IPS DF 19.7 (cell line): ENCODE measurements at places on chromosomes 1 and 21.

- DNase-seq: no peak
Measured at GRCh38 chr1:222757646-222758268, 20.8 kb downstream of the FAM177B start.

- no peak for DNase-seq
Measured at GRCh38 chr1:112040891-112041740, 51.6 kb upstream of the KCND3 start.

DNA sequence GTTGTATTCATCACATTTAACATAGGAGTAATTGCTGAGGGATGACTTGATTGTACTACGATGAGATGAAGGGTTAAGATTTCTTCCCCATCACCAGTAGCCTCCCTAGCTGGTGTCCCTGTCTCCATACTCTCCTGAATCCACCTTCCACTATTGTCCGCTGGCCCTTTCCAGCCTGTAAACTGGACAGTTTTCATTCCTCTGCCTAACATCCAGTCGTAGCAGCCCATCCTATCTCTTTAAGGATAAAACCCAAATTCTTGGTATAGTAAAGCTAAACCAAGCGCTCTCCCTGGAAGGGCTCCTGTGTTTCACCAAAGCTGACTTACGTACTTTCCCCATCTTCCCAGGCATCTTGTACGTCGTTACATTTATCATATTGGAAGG is 670 bp downstream of the COX20 start:
- no peak for DNase-seq

- DNase-seq: no peak
Measured at GRCh38 chr1:180947901-180948640, 35.4 kb downstream of the KIAA1614 start.

GRCh38 chr1:52159033-52159789 is 17.3 kb downstream of the ZFYVE9 start:
- DNase-seq: no peak

- no peak for DNase-seq
Measured at GRCh38 chr1:179935909-179936496, 18.6 kb upstream of the CEP350 start.

- DNase-seq: no peak
Measured at GRCh38 chr1:61090546-61091202, 8.3 kb downstream of the NFIA start.

GRCh38 chr1:119327450-119328155 is 41.0 kb upstream of the HAO2 start:
- no peak for DNase-seq

- no peak for DNase-seq
Measured at GRCh38 chr1:112605633-112606327, 13.2 kb downstream of the ST7L start.

GRCh38 chr1:232555494-232556210 is 74.3 kb downstream of the SIPA1L2 start:
- no peak for DNase-seq

GRCh38 chr1:165352442-165353293 is 3.8 kb downstream of the LMX1A start:
- no peak for DNase-seq

DNA sequence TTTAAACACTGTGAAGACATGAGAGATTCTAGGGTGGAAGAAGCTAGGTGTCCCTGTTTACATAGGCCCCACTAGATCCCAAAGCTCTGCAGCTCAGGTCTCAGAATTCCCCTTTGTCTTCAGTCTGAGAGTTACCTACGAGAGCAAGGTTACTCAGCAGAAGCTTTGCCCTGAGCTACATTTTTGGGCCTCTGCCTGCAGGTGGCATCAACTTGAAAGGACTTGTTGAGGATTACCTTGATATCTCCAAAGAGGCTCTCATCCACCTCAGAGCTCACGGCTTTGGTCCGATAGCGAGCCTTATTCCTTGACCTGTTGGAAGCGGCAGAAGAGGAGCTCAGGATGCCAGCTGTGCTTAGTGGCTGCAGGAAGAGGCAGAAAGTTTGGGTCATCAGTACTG is 7.0 kb downstream of the CFAP45 start:
- no peak for DNase-seq

GRCh38 chr1:14706631-14707030 is 108.1 kb downstream of the KAZN start:
- DNase-seq: no peak

GRCh38 chr1:201335174-201335870 is 42.2 kb downstream of the TNNT2 start:
- no peak for DNase-seq

- peak; percentile 17 for DNase-seq
Measured at GRCh38 chr1:236677641-236678235, 8.6 kb upstream of the ACTN2 start.

GRCh38 chr1:43973981-43974442 is 748 bp upstream of the ATP6V0B start:
- DNase-seq: no peak

- DNase-seq: no peak
Measured at GRCh38 chr1:10643607-10644306, 152.7 kb downstream of the CASZ1 start.

DNA sequence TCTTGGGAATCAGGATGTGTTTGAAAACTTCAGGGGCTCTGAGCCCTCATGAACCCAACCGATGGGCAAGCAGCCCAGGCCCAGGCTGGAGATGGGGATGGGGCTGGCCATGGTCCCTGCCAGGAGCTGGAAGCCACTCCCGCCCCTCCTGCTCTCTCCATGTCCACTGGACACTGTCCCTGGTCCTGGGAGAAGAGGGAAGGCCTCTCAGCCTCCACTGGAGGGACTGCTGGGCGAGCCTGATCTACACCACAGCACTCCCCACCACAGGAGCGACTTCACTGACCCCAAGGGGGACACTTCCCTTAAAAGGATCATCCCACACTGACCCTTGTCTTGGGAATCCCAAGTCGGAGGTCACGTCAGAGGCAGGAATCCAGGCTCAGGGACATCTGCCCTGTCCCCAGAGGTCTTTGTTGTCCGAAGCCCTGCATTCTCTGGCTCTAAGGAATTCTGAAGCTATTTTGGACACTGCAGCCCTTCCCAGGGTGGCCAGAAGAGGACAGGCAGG is 16.9 kb upstream of the COL18A1 start:
- DNase-seq: no peak

DNA sequence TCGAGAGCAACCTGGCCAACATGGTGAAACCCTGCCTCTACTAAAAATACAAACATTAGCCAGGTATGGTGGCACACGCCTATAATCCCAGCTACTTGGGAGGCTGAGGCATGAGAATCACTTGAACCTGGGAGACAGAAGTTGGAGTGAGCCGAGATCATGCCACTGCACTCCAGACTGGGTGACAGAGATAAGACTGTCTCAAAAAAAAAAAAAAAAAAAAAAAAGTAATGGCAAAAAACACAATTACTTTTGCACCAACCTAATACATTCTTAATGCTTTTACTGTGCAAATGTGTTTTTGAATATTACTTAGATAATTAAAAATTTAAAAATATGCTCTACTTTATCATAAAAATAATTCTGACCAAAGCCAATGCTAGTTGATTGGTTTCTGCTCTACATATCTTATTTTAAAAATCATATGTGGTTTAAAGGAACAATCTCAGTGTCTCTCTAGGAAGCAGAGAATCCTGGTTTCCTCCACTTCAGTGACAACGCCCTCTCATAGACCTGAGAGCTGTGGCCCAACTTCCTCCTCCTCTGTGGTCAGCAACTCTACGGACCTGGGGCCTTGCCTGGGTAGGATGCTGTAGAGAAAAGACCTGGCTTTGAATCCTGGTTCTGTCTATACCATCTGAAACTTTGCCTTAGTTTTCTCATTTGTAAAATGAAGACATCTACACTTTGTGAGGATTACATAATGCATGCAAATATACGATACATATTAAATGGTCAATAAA is 64.7 kb downstream of the TGFBR3 start:
- DNase-seq: no peak

- no peak for DNase-seq
Measured at GRCh38 chr1:20753589-20753988, 21.1 kb upstream of the SH2D5 start.

- peak; percentile 96 for DNase-seq
Measured at GRCh38 chr1:28104866-28105467, 16.6 kb upstream of the EYA3 start.

DNA sequence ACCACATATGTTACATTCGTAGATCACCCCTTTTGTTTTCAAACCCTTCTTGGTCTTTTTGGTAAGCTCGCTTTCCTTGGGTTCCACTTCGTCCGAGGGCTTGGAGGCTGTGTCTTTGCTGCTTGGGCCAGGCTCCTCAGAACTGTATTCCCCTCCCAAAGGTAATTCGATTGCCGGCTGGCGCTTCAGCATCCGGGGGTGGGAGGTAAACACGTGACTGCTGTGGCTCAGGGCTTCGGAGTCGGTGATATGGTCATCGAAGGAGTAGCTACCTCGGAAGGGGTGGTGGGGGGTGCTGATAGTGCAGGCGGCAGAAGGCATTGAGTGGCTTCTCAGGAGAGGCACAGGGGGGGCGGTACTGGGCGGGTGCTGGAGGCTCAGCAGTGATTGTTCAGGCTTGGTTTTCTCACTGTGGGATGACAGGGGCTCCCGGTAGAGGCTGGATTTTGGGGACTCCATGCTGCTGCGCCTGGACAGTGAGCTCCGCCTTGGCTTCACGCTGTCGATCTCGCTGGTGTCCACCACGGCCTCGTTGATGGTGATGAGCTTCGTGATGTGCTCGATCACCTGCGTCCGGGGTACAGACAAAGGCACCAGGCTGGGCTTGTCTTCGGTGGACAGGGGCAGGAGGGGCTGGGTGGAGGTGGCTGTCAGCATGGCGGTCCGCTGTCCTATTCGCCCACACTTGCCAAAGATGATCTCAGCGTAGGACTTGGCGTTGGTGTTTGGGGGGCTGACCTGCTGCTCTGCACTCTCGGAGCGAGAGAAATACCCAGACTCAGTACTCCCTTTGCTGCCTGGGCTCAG is 98.6 kb upstream of the EDN2 start:
- no peak for DNase-seq

GRCh38 chr1:2208309-2209239 is 14.0 kb upstream of the FAAP20 start:
- no peak for DNase-seq

- peak; percentile 45 for DNase-seq
Measured at GRCh38 chr21:15826147-15826780, 96.5 kb downstream of the USP25 start.

DNA sequence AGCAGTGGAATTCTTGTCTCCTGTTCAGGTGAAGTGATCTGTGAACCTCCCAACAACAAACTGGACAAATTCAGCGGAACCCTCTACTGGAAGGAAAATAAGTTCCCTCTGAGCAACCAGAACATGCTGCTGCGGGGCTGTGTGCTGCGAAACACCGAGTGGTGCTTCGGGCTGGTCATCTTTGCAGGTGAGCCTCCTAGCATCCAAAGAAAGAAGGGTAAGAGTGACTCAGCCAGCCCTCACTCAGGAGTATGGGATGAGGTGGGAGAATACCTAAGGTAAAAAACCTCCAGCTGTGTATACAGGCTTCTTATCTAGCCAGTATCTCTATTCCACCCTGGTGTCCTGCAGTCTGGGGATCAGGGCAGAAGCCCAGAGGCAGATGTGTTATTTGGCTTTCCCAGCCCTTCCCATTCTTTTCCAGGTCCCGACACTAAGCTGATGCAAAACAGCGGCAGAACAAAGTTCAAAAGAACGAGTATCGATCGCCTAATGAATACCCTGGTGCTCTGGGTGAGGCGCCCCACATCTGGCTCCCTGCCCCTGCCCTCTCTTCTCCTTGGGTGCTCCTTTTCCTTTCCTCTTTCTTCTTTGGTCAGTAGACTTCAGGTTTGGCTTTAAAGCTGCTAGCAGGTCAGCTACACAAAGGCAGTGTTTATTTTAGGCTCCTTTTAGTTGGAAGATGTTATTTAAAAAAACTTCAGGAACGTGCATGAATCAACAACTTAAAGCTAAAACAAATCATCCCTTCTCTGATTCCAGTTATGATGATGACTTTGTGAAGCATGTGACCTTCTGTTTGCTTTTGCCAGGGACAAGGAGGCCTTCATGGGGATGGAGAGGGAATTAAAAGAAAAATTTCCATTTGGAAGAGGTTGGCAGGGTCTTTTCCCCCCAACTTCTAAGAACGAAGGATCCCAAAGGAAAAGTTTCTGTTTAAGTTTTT is 9.0 kb downstream of the ATP8B2 start:
- DNase-seq: no peak

DNA sequence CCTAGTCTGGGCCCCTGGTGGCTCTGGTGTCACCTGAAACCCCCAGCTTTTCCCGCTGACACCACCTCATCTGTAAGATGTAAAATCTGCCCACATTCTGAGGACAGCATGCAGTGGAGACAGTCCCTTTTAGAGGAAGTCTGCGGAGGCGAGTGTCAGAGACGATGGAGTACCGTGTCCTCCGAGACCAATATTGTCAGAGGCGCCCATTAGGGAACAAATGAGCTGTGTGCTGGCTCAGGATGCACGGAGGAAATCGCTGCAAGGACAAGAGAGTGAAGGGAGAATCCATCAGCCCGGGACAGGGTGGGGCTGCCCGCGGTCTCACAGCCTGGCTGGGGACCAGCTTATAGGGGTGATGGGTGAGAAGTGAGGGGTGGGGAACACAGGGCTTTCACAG is 214.8 kb downstream of the MATN1 start:
- DNase-seq: no peak

DNA sequence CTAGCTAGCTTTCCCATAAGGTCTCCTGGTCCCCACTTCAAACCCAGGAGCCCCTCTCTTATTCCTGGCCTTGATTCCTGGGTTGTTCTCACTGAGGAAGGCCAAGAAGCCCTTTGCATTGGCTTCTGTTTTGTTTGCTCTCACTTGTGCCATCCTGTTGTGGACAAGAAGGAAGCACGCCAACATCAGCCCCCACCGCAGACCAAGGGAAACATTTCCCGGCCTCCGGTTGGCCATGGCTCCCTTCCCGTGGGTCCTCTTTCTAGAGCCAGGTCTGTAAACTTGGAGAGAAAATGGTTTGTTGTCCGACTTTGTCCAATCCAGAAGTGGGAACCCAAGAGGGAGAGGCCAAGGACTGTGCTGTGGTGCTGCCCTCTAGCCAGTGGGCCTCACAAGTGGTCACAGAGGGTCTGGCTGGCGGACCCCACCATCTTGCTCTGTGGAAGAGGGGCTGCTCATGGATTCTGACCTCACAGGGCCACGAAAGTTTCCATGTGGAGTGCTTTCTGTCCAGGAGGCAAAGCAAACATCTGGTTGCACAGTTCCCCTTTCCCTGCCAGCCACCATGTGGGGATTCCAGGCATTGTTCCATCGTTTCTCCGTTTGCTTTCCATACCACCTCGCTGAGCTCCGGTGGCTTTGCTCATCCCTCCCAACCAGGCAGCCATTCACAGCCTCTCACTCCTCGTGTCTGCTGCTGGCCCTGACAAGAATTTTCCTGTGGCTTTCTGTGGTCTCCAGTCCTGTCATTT is 18.9 kb upstream of the TENT5C start:
- no peak for DNase-seq

- DNase-seq: no peak
Measured at GRCh38 chr1:53678507-53678906, 60.5 kb downstream of the GLIS1 start.
